ENCODE measurements at places on chromosomes 2 and 18.

DNA sequence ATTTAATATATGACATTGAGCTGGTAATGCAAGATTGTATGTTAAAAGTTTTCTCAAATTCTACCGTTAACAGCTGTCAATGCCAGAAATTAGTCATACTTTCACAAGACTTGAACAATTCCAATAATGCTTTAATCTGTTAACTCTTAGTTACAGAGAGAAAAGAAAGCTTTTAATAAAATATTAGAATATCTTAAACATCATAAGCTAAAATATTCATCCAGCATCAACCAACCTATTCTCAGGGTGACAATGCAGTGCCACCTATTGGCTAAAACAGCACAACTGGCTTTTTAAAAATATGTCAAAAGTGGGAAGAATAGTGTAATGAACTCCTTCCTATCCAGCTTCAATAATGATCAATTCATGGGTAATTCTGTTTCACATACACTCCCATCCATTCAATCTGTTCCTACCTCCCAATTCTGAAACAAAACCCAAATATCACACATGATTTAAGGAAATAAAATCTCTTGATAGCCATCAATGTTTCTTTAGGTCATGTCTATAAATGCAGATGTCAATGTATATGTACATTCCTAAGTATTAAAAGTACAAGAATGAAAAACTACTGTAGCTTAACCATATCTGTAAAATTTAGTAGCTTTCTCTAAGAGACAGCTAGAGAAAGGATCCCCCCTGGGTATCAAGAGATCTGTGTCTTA is 79.8 kb upstream of the CCDC141 start:
- DNase-seq = no peak

DNA sequence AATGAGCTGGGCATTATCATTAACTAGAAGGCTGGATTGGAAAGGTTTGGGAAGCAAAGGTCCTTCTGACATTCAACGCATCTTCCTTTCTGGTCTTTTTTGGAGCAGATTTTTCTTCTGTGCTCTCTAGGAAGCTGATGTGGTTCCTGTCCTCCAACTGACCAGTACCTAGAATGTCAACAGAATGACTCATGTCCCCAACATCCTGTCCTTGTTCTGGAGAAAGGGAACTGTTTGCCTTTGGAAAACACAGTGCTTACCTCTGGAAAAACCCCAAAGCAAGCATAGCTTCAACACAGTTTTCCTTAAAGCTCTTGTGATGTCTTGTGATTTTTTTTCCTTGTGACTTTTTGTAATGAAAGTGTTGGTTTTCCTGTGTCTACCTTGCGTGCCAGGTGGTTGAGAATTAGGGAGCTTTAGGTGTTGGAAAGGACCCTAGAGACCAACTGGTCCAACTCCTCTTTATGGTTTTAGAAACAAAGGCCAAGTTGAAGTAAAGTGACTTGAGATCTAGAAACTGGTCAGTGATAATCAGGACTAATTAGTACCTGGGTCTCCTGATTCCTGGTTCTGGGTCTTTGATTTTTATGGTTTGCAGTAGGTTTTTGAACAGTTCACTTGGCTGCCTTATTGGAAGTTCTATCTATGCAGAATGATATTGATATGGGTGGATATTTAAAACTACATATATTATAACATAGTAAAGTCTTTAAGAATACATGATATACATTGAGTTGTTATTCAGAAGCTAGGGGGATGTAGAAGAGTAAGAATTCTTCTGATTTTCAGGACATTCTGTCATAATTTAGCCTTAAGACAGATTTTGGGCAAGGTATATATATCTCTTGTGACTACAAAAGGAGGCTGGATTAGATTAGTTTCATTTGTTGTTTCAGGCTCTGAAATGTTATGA is 70.5 kb downstream of the FMNL2 start:
- DNase-seq = no peak

DNA sequence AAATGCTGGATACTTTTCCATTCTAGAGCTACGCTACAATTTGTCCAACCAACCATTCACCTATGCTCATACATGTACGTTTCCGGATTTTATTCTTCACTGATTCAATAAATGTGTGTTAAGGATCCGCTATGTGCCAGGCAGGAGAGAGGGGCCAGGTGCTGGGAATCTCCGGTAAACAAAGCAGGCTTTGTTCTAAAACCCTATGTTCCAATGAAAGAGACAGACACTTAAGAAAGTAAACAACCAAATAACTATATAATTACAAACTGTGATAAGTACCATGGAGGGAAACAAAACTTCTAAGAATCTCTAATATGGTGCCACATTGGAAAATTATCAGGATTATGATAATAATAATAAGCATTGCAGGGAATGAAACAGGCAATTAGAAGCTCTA is 22.2 kb upstream of the POMC start:
- DNase-seq = no peak

DNA sequence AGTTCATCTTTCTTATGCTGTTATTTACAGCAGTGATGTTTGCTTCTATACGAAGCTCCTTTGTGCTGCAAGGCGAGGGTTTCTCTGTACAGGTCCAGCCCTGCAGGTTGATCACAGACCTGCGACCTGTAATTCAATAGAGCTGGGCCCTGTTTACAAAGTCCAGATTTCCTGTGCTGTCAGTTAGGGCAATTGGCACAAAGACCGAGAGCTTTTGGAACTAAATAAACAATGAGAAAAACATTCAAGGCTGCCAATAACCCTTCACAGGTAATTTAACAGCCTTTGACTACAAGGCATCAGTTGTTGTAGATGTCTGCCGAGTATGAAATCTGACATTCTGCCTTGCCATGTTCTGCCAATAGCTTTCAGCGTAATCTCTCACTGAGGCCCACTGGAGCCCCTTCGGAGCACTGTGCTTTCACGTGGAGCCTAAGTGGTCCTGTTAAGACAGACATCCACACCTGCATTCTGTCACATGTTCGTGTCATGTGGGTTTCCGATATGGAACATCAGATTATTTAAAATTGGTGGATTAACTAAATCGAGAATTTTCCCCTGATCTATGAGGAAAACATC is 232.5 kb downstream of the PTGR3 start:
- no peak for DNase-seq

DNA sequence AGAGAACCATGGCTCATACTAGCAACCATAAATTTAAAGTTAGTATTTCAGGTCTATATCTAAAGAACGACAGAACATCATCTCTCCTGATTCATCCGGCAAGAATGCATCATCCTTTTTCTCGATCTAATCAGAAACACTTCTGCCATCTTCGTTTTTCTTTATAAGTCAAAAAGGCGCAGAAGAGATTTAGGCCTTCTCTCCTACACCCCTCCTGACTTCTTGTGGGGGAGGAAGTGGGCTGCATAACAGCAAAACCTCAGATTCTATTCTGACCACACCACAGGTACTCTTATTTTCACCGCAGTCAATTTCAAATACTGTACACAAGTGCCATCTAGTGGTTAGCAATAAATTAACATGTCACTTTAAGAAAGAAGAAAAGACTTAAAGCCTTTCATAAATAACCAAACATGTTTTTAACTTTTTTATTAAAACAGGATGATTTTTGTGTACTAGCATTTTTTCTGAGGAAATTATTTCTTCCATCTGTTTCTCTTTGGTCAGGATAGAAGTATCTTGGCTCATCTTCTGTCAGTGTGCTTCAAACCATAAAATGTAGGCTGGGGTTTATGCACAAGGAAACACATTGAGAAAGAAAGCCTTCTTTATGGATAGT is 48.4 kb upstream of the PIK3C3 start:
- no peak for DNase-seq

- no peak for DNase-seq
These were observed 253.7 kb downstream of the HNMT start for GRCh38 chr2:138217975-138218374.

DNA sequence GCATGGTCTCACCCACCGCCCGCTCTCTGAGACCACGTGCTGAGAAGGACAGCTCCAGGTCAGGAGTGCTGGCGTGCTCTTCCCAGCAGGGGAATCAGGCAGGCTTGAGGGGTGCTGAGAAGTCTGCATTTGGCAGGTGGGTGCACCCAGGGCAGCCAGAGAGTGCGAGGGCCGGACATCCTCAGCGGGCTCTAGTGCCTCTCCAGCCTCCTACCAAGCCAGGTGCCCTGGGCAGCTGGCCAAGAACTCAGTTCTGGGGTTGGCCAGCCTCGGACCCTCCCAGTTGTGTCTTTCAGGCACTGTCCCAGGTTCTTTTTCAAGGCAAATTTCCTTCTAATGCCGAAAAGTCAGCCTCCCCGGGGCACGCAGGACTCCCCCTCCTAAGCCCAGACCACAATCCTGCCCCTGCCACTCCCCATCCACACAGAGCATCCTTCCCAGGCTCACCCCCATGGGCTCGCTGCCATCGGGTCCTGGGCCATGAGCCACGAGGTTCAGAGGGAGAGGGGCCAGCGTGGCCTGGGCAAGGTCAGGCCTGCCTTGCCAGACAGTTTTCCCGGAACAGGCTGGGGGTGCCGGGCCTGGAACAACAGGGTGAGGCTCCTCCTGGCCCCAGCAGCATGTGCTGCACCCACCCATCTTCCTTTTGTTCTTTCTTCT is 52.2 kb upstream of the GPC1 start:
- no peak for DNase-seq

DNA sequence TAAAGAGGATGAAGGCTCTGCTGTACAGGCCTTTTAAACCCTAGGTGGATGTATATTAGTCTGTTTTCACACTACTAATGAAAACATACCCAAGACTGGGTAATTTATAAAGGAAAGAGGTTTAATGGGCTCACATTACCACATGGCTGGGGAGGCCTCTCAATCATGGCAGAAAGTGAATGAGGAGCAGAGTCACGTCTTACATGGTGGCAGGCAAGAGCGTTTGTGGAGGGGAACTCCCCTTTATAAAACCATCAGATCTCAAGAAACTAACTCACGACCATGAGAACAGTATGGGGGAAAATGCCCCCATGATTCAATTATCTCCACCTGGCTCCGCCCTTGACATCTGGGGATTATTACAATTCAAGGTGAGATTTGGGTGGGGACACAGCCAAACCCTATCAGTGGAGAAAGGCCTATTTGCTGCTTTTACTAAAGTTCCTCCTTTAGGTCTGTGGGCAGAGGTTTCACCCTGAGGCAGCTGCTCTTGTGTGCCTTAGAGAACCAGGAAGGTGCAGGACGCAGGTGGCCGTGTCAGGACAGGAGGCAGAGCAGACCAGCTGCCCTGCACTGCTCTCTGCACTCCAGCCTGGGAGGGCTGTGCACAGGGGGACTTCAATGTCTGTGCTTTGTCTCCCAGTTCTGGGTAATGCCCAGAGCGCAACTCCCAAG is 178.8 kb upstream of the HDAC4 start:
- DNase-seq = no peak

DNA sequence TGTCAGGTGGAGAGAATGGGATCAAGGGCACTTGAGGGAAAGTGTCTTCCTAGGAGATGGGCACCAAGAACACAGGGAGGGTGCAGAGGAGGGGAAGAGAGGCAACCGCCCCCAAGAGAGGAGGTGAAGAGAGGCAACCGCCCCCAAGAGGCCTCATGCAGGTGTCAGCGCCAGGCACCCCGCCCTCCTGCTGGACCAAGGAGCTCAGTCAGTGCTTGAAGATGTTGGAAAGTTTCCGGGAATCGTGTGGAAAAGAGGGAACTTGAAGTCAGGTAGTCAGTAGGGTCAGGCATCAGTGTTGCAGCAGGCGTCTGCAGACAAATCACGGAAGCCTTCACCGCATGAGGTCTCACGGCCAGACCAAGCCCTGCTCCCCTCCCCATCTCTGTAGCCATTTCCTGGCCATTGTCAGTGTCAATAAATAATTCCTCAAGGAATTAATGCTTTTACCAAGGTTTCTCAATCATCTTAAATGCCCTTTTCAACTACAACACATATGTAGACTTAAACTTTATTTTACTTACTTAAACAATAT is 353.1 kb downstream of the EIPR1 start:
- no peak for DNase-seq

GRCh38 chr18:50399582-50399981 is 24.7 kb downstream of the SKA1 start:
- no peak for DNase-seq

- no peak for DNase-seq
These were observed 98.1 kb downstream of the SETBP1 start for GRCh38 chr18:44778788-44779187.

DNA sequence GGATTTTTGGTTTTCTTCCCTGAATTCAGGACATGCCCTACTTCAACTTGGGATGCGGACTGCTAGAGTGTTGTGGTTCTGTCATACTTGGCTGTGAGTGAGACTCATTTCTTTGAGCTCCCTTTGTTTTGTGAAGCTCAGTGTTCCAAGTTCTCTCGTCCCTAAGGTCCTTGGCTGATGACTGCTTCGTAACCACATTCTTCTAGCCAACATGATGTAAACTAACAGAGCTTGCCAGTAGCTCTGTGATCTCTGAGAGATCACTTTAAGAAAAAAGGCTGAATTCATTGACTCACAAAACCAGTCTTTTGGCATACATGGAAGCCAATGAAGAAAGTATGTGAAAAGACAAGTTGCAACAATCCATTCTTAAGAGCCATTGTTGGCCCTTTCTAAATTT is 96.9 kb upstream of the MSTN start:
- no peak for DNase-seq

GRCh38 chr2:219713110-219713509 is 85.7 kb downstream of the SLC4A3 start:
- no peak for DNase-seq

GRCh38 chr2:17877811-17878280 is 621 bp upstream of the KCNS3 start:
- no peak for DNase-seq

- no peak for DNase-seq
These were observed 1.2 kb downstream of the ZNF236 start for GRCh38 chr18:76823587-76824011.

- no peak for DNase-seq
These were observed 1169.2 kb upstream of the NXPH2 start for GRCh38 chr2:139949242-139949972.

DNA sequence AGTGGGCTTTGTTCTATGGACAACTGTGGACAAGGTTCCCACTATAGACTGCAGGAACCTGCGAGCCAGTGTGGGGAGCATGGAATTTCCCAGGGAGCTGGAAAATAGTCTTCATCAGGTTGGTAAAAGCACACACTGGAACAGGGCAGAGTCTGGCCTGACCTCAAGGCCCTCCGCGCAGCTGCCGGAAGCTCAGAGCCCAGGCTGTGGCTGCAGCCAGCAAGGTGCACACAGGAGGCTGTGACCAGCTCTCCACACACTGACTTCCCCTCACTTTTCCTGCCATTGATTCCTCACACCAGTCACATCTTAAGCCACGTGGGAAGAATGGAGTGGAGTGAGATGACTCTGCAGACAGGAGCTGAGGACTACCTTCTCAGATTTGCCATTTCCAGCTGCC is 19.1 kb downstream of the MAL start:
- no peak for DNase-seq

- no peak for DNase-seq
These were observed 495.5 kb upstream of the MYT1L start for GRCh38 chr2:2826621-2827020.

DNA sequence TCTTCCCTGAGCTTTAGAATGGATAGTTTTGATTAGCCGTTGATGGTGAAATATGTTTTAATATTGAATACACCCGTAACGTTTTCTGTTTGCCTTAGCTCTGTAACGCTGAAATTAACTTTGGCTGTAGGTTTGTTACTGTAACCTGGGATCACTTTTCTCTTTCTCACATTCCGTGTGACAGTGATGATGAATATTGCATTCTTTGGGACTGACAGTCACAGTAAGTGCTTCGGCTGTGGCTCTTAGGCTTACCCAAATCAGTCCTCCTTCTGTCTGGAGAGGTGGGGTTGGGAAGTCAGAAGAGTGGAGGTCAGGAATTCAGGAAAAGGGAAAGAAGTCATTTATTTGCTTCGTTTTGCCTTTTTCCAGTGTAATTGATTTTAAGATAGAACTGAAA is 18.0 kb downstream of the RMC1 start:
- DNase-seq = no peak
